ENCODE measurements at places on chromosomes 5 and 9.

DNA sequence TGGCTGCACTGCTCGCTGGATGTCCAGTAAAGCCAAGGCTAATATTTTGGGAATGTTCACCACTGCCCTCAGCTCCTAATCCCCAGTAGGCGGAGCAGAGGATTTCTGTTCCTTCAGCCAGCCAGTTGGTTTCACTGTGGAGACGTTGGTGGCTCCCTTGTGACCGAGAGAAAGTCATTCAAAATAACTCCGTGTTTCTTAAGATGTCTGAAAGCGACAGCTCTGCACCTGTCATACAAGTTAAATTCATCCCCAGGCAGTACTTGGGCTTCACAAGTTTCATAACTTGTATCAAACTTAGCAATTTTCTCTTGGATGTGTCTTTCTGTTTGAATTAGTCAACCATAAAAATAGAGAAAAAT lies 382 bp upstream of the CDKN2B start:
- no peak for DNase-seq

- no peak for DNase-seq
Observed at GRCh38 chr5:157540707-157541446, 34.7 kb downstream of the ADAM19 start.

GRCh38 chr9:35287987-35288632 lies 126.3 kb downstream of the UNC13B start:
- no peak for DNase-seq

DNA sequence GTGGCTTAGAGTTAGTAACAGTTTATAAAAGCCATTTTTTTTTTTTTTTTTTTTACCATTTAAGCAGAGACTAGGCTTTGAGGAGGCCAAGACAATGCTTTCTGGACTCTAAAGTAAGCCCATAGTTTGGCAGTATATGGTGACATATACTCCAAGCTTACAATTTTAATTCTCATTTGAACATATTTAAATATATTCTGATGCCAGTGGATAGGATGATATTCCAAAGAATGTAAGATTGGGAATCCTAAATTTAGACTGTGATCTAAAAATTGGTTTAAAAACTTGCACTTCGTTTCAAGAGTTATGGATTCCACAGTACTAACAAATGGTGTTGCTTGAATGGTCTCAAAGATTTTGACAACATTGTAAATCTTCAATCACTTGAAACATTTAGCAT lies 112.1 kb downstream of the CWC27 start:
- no peak for DNase-seq

- DNase-seq, result no peak
Observed at GRCh38 chr5:6812091-6812490, 98.9 kb downstream of the TENT4A start.

DNA sequence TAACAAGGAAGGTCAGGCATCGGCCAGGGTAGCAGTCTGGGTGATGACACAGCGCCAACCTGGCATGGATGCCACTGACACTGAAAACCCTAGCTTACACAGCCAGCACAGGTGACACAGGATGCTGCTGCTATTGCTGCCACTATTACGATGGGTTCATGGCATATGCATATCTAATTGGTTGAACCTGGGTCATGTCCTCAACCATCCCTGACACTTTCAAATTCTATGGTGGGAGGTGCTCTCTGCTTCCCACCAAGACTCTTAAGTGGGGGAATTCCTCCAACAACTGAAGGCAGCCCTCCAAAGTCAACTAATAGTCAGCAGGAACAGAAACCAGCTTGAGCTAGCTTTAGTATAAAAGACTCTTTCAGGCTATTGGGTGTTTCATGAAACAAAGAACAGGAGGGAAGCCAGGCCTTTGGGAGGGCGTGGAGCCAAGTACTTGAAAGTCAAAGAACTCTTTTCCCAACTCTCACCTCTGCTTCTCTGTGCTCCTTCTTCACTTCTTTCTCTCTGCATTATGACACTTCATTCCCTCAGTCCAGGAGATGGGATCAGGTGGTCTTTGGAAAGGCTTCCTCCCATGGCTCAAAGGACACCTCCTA lies 21.3 kb downstream of the PTTG1 start:
- DNase-seq, result no peak

DNA sequence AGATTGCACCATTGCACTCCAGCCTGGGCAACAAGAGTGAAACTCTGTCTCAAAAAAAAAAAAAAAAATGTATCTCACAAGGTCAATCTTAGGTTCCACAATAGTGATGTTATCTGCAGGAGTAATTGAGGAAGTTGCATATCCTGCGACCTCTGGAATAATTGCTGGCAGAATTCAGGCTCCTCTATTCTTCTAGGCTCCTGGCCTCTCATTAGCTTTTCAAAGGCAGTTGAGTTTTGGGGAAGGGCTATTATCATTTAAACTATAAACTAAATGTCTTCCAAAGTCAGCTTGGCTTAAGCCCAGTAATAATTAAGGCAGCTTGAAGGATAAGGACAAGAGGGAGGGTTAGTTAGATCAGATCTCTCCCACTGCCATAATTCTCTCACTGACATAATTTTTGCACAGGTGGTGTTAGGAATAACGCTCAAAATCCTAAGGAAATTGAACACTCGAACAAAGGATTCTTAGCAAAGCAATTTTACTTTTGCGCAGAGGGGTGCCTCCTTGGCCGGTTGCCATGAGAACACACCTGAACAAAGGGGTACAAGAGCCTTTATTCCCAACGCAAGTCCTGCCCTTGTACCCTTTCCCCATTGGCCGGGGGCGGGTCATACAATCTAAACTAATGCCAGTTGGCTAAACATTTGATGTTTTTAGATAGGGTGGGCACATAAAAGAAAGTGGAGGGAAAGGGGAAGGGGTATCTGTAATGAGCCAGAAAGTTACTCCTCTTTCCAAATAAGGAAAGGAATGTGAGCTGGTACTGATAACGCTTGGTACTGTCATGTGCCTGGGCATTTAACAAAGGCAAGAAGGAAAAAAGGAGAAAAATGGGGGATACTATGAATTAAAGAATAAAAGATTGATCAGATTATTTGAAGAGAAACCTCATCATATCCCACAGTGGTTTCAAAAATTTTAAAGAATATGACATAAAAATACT lies 106.4 kb upstream of the CCNG1 start:
- DNase-seq, result no peak

GRCh38 chr9:114446036-114446435 lies 58.3 kb upstream of the AKNA start:
- no peak for DNase-seq

- DNase-seq, result no peak
Observed at GRCh38 chr9:121652021-121652837, 795 bp downstream of the DAB2IP start.

DNA sequence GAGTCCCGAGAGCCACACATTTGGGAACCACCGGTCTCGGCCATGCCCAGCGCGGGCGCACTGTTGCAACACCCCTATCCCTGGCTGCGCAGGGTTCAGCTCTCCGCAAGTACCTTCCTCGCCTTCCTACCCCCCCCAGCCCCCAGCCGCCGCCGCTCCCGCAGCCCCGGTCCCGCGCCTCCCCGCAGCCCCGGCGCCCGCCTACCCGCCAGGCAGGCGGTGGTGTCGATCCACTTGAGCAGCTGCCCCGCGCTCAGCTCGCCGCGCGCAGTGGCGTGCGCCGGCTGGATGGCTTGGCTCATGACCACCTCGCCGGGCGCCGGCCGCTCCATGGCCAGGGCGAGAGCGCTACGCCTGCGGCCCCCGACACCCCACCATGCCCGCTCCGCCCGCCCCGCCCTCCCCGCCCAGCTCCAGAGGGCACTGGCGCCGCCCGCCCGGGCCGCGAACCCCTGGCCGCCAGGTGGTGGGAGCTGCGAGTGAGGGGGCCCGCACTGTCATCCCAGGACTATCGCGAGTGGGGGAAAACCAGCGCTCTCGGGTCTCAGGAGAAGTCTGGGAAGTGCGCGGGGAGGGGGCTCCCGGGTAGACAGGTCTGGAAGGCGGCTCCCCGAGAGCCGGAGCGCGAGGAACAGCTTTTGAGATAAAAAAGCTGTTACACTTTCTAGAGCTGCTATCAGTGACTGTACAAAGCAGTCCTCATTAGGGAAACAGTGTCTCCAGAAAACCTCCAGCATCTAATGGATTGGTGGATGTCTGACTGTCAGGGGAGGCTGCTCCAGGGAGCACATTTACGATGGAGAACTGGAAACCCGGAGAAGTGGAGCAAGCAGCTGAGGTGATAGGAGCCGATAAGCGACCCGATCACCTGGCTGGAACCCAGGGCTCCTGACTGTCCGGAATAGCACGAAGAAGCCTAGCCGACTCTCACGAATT lies at the start of gene ACOT12:
Gene ACOT12 (minus strand): TSS at position 352 of the 936 bp plus-strand sequence. CDS start 20 bp downstream, at position 332.
- no peak for DNase-seq

DNA sequence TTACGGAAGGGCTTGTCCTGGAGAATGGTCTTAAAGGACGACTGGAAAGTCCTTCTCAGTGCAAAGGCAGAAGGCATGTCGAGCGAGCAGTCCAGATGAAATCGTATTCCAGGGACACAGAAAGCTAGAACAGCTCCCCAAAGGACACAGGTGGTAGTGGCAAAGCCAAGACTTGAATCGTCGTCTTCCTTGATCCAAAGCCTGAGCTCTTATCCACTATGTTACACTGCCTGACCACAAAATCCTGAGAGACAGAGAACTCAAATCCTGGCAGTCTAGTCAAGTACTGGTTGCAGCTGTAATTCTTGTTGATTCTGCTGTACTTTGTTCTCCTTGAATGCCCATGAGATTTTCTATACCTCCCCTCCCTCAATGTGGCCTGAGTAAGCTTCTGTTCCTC lies 198.7 kb downstream of the TARS1 start:
- DNase-seq, result no peak

DNA sequence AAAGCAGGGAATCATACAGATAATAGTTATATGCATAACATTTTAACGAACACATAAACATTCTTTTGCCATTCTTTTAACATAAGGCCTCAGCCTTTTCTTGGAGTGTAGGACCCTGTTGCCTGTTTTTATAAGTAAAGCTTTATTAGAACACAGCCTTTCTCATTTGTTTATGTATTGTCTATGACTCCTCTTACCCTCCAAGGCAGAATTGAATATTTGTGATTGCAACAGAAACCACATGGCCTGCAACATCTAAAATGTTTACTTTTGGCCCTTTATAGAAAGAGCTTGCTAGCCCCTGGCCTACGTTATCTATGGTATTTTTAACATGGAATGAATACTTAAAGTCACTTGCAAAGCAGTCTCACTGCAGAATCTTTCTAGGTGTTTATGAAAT lies 2.6 kb downstream of the SLC31A1 start:
- no peak for DNase-seq

DNA sequence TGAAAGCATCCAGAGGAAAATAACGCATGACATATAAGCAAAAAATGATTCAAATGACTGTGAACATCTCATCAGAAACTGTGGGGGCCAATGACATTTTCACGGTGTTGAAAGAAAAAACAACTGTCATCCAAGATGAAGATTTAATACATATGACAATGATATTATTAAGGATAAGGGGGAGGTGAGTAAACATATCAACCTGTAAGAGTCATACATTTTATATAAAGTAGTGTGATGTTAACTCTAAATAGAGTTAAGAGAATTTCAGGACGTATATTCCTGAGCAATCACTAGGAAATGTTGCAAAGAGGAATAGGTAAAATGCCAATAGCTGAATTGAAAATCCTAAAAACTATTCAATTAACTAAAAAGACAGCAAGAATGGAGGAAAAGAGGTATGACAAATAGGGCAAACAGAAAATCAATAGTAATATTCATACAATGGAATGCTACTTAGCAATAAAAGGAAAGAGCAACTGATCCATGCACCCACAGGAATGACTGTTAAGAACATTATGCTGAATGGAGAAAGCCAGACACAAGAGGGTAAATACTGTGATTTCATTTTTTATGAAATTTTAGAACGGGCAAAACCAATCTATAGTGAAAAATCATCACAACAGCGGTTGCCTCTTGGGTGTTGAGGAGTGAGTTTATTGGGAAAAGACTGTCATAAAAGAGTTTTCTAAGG lies 92.4 kb upstream of the JAK2 start:
- no peak for DNase-seq

DNA sequence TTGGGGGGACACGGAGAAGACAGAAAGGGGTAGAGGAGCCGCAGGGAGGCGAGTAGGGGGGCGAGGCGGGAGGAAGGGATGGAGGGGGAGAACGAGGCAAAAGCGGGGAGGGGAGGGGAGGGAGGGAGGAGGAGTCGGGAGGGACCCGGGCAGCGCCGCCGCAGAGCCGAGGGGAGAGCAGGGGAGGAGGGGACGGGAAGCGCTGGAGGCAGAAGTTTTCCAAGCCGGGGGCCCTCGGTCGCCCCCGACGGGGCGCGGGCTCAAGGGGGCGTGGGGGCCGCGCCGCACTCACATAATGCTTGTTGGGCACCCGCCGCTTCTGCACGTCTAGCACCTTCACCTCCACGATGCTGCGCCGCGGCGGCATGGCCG lies 353 bp downstream of the SH3PXD2B start:
- no peak for DNase-seq

DNA sequence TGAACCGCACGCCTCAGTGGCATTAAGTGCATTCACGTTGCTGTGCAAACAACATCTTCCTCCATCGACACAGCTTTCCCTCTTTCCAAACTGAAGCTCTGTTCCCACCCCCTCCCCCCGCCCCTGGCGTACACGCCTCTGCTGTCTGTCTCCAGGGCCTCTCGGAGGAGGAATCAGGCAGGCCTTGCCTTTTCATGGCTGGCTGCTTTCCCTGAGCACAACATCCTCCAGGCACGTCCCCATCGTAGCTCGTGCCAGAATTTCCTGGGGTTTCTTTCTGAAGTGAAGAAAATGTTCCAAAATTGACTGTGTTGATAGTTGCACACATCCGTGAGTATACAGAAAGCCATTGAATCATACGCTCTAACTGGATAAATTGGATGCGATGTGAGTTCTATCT lies 22.3 kb upstream of the TMEM250 start:
- DNase-seq, result no peak

DNA sequence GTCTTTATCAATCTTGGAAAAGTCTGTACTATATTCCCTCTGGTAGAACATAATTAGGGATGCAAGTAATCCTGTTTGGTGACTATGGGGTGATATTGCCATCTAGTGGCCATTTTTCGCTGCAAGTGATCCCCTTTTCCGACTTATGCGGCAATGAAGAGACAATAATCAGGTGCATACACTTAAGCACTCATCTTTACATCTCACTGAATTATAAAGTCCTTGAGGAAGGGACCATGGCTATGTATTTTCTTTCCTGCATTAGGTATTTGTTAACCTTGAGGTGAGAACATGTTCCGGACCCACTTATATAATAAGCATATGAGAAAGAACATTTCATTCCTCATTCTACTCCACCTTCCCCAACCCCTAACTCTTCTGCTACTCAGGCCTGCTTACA lies 19.6 kb upstream of the LIX1 start:
- peak; percentile 59 for DNase-seq

DNA sequence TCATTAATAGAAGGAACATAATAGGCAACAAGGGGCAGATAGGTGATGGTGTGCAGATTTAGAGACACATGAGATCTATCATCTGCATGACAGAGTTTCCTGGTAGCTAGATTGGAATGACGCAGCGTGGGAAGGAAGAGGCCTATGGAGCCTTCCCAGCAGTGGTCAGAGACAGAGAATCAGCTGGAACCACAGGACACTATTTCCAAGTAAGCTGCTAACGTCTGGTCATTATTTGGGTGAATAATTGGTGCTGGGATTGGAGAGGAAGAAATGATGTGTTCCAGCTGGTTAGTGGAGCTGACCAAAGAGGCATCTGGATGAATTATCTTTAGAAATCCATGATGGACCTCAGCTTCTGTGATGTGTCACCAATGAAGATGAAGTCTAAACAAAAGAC lies 91.2 kb upstream of the PRR16 start:
- no peak for DNase-seq
